ENCODE measurements at places on chromosomes 1 and 21.

DNA sequence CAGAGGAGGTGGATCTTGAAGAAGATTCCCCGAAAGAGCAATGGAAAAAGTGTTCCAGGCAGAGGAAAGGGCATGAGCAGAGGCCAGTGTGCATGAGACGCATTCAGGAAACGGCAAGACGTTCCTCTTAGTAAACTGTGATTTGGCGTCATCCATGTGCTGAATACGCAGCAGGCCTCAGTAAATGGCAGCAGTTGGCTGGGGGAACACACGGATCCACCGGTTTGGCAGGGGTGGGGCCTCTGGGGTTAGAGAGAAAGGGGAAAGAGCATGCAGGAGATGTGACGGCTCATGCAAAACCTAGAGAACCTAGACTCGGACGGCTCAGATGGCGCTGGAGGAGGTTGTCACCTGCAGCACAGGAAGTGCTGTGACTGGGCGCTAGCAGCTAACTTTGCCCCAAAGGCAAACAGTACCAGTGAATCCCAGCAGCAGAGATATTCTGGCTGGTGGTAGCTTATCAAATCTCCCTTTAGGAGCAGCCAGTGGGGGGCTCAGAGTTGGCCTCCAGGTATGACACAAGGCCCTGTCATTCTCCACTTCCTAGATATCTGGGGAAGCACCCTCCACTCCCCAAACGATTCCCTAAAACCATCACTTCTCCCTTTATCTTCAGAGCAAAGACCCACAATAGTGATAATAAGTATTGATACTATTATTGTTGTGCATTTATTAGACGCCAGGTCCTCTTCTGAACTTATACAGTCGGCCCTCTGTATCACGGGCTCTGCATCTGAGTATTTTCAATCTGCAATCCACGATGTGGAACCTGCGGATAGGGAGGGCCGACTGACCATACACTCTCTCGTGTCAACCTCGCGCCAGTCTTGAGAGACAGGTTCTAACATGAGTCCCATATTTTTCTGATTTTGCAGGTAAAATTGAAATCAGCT lies 7.6 kb downstream of the LAPTM5 start:
- no peak for DNase-seq

DNA sequence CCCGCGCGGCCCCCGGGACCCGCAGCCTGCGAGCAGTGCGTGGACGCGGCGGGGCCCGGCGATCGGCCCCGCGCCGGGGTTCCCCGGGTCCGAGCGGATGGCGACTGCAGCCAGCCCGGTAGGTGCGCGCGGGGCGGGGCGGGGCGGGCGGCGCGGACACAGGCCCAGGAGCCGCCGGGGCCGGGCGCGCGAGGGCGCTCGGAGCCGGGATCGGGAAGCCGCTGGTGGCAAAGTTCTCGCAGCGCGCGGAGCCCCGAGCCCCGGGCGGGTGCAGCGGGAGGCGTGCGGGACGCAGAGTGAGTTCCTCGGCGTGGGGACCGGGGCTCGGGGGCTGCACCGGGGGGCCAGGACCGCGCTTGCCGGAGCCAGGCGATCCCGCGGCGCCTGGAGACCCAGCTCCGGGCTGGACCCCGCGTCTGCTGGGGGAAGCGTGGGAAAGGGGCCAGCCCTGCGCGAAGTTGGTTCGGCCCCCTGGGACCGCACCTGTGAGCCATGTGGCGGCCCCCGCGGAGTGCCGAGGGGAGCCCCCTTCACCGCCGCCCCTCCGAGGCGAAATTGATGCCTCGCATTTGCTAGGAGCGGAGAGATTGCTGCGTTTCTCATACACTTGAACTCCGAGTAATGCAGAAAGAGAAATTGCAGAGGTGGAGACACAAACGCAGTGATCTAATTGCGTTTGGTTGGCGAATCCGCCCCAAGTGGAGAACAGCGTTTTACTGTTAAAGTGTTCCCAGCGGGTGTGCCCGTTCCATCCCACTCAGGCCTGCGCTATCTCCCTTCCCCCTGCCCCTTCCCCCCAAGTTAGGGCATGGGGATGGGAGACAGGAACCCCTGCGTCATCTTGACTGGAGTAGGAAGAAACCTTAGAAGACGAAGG lies 228.9 kb upstream of the TMEM51 start:
- no peak for DNase-seq

DNA sequence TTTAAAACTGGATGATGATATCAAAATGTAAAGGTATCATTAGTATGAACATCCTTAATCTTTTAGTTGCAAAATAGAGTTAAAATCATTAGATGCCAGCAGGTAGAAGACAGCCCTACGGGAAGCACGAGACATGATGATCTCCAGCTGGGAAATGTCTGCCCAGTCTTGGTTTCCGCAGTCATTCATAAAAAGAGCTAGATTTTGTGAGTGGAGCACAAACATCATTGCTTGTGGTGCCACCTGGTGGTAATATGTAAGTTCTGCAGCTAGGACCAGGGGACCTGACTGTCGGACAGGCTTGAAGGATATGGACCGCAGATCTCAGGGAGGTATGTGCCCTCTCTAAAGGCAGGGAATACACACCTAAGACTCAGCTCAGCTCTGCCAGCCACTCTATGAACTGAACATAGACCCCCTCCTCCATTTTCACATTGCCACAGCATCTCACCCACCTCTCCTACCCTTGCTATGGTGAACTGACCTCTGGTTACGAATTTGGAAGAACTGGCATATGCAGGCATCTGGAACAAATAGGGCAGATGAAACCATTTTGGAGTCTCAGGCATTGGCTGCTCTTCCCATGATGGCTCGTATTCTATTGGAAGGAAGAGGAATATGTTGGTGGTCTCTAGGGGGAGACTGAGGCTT lies 9.2 kb downstream of the FCMR start:
- DNase-seq = peak; percentile 60

- no peak for DNase-seq
Measured at GRCh38 chr1:41520951-41521752, 36.7 kb upstream of the EDN2 start.

- DNase-seq = no peak
Measured at GRCh38 chr1:115558275-115558674, 83.5 kb upstream of the VANGL1 start.

- DNase-seq = no peak
Measured at GRCh38 chr1:23801338-23801748, 789 bp upstream of the GALE start.

GRCh38 chr21:35372201-35372600 lies 323.1 kb upstream of the RUNX1 start:
- no peak for DNase-seq

GRCh38 chr1:119115736-119116135 lies 24.7 kb downstream of the WARS2 start:
- no peak for DNase-seq

DNA sequence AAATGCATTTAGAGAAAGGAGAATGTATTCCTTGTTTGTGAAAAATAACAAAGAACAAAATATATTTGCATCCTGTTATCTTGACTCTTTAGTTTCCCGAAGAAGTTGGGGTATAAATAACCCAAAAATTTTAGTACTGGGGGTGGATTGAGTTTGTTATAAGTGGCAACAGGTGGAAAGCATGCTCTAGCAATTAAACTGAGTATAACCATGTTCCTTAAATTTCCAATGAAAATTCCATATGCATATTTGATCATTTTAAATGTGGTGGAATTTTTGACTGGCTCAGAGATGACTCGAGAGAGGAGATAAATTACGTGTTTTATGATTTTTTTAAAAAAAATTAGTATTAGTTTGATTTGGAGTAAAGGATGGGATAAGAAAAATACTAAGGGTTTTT lies 348.9 kb downstream of the TGFB2 start:
- no peak for DNase-seq

DNA sequence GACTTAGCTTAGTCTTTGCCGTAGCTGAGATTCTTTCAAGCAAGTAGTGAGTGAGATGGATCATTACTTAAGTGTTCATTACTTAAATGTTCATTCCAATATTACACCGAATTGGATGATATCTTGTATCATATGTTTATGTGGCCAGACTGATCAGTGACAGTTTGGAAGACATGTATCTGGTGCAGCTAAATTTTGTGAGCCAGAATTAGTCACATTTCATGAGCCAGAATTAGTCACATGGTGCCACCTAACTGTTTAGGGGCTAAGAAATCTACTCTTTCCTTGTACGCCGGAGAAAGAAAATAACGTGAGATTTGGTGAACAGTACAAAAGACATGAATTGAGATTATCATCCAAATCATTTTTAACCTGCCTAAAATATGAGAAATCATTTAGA lies 355.6 kb downstream of the USP25 start:
- DNase-seq = no peak

GRCh38 chr1:184152434-184152898 lies 100.9 kb downstream of the TSEN15 start:
- DNase-seq = no peak

- no peak for DNase-seq
Measured at GRCh38 chr1:150955280-150955679, 19.4 kb downstream of the CERS2 start.

DNA sequence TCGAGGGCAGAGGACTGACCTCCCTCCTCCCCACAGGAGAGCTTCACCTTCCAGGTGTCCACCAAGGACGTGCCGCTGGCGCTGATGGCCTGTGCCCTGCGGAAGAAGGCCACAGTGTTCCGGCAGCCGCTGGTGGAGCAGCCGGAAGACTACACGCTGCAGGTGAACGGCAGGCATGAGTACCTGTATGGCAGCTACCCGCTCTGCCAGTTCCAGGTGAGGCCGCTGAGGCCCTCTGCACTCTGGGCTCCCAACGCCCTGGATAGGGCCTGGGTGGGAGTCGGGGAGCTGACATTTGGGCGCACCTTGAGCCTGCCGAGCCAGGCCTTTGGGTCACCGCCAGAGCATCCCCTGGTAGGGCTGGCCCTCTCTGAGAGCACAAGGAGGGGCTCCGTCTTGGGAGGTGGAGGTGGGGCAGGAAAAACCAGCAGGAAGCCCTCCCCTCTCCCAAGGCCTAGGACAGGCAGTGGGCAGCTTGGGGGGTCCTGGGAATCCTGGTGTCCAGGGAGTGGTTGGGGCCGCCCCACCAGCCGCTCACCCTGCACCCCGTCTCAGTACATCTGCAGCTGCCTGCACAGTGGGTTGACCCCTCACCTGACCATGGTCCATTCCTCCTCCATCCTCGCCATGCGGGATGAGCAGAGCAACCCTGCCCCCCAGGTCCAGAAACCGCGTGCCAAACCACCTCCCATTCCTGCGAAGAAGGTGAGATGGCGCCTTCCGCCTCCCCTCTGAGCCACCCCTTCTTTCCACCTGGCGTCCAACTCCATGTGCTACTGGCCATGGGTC lies 65.1 kb downstream of the PIK3CD start:
- no peak for DNase-seq

DNA sequence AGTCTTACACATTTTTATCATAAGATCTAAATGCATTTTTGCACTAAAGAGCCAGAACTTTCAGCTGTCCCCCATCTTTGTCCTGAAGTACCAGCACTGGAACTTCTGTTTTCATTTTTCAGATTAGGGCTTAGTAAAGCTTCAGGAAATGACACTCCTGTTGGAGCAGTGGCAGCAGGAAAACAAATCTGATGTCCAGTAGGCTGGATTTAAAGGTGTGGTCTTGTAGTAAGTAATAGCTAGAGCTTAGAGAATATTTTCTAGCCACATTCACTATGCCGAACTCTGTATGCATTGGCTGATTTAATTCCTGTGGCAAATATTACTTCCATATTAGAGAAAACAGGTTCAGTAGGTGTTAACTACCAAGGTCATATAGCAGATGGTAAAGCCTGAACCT lies 103.6 kb downstream of the PTBP2 start:
- DNase-seq = no peak
